ENCODE measurements at places on chromosomes 2 and 18.
A peak's percentile ranks its signal among the peaks of the same experiment; 100 is the strongest.

DNA sequence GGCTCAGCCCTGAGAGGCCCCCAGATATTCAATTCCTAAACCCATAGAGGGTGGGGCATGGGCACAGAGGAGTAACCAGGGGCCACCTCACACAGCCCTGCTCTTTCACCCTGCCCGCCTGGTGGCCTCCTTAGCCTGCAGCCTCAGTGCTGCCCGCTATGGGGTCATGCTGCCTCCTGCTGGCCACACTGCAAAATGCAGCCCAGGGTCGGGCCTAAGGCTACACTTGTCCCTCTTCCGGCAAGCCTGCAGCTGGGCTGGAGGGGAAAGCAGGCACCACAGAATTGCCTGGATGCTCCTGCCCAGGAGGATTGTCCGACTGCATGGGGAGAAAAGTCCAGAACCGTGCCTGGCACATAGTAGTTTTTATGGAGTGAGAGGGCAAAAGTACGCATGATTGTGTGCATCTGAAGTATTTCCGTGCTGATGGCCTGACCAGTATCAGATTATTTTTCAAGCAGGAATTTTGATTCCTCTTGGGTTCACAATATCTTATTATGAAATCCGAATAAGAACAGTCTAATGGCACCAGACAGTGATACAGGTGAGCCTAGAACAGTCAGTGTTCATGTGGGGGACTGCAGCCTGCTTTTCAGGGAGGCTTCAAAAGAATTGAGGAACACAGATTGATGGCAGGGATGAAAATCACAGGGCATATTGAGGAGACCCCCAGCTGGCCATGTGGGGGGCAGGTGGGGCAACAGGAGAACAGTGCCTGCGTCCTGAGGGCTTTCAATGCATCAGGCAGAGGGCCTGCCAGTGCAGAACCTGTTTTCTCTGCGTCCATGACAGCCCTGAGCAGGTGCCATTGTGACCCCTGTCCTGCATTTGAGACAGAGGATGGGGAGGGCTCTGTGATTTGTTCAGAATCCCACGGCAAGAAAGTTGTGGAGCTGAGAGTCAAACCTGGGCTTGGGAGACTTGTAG is 51.2 kb upstream of the ALPP start:
- DNase-seq = peak; percentile 82

DNA sequence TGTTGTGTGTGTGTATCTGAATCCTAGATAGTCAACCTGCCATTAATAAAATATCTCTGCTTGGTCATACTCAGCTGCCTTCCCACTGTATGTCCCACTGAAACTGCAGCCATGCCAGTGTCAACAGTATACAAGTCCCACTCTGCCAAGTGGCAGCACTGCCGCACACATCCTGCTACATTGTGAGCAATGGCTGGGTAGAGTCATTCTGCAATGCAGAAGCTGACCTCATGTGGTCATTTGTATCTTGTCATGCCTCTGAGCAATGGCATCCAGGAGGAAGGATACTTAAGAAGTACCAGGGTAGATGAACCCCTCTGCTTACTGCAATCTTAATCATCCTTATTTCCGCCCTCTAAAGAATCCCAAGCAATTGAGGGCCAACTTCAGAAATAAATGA is 302.2 kb upstream of the DDX18 start:
- no peak for DNase-seq

DNA sequence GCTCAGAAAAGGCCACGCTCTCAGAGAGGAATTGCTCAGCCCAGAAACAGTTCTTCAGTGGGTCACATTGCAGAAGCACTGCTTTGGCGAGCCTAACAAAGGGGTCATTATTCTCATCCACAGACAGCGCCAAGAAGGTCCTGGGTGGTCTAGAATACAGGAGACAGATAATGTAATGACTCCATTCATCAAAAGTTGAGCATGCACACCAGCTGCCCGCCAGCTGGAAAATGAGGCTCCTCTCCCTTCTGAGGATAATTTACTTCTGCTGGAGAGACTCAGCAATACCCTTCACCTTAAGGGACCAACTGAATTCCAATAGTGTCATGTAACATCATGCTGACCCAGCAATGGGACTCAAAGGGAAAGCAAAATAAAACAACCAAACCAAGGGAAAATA is 79.9 kb downstream of the TRIB2 start:
- DNase-seq = peak; percentile 76

- no peak for DNase-seq
These were observed 376.1 kb upstream of the TMEFF2 start for GRCh38 chr2:192570788-192571187.

GRCh38 chr2:68726608-68727367 is 7.8 kb upstream of the ARHGAP25 start:
- DNase-seq = peak; percentile 45

DNA sequence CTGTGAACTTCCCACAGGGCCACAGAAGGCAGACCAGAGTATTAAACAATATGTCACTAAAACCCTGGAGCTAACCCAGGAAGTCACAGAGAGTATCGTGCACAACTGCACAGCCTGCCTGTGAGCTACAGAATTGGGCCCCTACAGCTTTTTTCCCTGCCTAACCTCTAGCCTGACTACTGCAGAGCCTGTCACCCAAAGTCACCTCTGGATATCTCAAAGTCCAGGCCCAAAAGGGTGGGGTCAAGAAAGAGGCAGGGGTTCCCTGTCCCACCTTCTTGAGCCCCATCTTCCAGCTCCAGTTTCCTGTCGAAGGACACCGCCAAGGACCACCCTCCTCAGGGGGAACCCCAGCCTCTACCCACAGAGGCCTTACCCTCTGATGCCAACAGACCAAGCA is 13.5 kb downstream of the GAD1 start:
- DNase-seq = no peak

GRCh38 chr2:239201884-239202283 is 198.9 kb downstream of the HDAC4 start:
- no peak for DNase-seq

GRCh38 chr2:39390216-39390615 is 46.9 kb downstream of the MAP4K3 start:
- no peak for DNase-seq

- no peak for DNase-seq
These were observed 15.4 kb downstream of the GDF7 start for GRCh38 chr2:20682167-20682920.

DNA sequence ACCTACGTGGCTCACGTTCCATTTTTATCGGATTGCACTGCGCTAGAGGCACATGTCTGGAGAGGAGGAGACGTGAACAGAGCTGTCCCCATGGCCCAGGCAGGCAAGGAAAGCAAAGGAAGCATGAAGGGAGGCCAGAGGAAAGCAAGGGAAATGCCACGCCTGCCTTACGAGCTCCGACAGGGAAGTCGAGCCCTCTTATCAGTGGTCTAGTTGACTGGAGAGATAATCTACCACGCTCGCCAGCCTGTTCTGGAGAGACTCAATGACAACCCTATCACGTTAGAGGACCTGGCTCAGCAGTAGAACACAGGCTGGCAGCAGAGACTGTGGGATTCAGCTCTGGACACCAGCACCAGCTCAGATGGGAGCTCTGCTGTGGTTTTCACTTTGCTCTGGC is 202.6 kb upstream of the ID2 start:
- no peak for DNase-seq

Measured in Right ventricle myocardium superior (tissue), 1 donor.